ENCODE measurements at places on chromosomes 2 and 18. TPM values are rescaled to one million over a fixed set of nuclear protein-coding genes. Genes with fewer than 3 reads are reported as not detected.

Gene EVA1A
- total RNA-seq: 95.4 TPM

Gene PROM2
- 2.4 TPM for total RNA-seq

Gene APCDD1
- 4.7 TPM for total RNA-seq

Gene SERPINB11
- not detected for total RNA-seq

Gene COL5A2
- total RNA-seq: 175 TPM

Gene LYG1
- 0.49 TPM for total RNA-seq

Gene ARHGEF33
- 0.59 TPM for total RNA-seq

Gene CABLES1
- total RNA-seq: 0.88 TPM

DNA sequence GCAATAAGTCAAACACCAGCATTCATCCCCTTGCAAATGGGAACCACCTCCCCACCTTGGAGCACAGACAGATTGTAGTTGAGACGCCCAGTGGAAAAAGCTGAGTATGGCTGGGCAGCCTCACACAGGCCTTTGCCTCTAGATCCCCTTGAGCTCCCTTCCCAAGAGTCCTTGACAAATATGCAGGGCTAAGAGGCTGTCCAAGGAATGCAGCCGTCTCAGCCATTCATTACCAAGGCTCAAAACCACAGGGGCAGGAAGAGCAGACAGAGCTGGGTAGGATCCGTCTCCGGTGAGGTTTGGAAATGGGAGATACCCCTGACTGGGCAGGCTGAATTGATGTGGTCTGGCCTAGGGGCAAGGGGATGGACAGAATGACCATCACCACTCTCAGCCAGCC lies 557.1 kb downstream of the TNS1 start:
- DNase-seq: no peak

DNA sequence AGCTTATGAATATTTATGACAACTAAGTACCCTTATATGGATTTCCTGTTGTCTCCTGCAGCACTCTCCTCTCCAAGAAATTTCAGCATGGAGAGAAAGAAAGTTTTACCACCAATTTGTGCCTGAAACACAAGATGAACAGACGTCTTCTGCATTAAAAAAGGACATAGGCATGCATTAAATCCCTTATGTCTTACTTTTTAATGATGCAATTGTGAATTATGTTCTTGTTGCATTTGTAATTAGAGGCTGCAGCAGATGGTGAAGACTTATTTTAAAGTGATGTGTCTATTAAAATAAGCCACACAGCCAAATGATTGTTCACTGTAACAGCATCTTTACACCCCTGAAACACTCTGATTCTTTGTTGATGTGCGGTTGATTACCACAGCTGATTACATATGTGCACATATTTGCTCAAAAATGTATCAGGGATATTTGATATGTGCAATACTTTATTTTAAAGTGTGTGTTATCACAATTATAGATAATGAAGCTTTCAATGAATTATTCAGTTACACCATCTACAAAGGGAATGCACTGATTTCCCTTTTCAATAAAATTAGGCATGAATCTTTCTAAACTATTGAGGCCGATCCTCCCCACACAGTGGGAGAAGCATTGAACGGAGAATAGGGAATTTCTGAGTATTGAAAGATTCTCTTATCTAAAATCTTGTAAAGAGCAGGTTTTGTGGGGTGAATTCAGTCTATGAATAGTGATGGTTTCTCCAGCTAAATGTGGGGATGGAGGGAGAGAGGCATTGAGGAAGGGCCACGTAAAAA lies 585.1 kb downstream of the SLC4A3 start:
- no peak for DNase-seq

- DNase-seq: no peak
These were observed 94.8 kb upstream of the SPATS2L start for GRCh38 chr2:200211643-200212042.

DNA sequence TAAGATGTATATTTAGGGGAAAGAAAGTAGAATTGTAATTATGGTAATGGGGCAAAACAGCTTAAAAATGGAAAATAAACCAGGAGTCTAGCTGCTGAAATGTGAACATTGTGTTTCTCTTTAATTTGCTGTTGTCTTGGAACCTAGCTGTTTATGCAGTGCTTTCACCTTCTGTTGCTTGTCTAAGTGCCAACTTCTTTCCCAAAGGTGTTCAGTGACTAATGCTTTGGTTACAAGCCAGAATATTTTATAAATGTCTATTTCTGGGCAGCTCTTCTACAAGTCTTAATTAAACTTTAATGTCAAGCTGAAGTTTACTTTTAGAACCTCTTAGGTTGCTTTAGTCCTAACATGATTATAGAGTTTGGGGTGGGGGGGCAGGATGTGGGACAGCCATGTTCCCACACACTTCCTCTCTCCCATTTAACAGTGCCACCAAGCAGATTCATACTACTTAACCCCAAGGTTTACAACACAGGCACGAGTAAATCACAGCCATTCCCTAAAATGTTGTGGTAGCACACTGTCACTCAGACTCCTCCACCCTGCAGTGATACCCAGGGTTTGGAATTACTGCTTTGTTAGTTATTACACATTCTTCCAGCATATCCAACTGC lies 60.6 kb downstream of the ITGA4 start:
- DNase-seq: no peak

DNA sequence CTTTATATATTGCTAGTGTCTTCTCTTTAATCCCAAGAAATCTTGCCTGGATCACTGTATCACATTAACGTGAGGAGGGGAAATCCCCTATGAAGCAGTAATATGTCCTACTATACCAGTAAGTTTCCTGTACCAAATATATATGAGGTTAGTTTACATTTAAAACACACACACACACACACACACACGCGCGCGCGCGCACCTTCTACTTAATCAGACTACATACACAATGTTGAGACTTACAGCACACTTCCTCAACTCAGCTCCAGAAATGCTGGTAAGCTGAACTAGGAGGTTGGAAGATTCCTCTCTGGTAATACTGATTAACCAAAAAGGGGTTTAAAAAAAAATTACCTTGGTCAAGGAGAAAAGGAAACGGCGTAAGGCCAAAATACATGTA lies 49.3 kb downstream of the USP34 start:
- DNase-seq: no peak

DNA sequence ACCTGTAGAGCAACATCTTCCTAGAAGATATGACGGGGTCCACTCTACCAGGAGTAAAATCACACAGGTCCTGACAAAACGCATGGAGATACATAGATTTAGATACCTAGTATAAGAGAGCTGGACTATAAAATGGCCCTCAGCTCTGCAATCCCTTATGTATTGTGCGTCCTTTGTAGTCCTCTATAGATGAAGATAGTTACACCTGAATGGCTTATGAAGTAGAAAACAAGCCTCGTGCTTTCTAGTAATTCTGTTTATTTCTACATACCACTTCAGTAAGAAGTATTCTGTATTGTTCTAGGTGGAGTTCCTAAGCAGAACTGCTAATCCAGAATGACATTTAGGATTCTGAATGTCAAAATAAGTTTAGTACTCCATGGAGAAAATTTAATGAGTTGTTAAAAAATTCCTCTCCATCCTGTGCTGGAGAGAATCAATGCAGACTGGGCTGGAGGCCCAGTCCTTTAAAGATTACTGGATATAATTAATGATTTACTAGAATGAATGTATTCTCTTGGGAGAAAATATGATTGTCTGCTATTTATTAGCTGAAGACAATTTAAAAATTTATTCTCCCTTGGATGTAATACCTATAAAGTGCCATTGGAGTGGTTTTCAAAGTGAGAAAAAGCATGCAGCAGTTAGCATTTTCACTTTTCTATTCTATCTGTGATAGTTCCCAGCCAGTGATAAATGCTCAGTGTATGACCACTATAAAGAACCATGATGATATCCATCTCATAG lies 147.3 kb upstream of the UNC80 start:
- DNase-seq: no peak

DNA sequence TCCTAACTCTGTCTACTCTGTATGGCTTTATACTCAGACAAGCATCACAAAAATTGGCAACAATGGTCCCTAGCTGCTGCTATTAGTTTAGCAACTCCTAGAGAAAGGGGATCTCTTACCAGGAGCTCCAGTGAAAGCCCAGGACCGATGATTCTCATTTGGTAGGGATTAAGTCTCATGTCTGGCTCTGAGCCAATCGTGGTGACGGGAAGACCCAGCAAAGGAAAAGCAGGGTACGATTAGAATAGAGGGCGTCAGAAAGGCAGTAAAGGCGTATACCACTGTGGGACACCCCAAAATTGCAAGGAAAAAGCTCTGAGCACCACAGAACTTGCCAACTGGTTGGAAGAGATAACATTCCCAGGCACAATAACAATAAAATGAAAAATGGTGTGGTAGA lies 129.5 kb downstream of the MTCL1 start:
- DNase-seq: no peak

GRCh38 chr2:218028562-218029348 lies 26.0 kb upstream of the TNS1 start:
- DNase-seq: no peak

GRCh38 chr18:58161659-58162058 lies 117.6 kb downstream of the NEDD4L start:
- peak; percentile 44 for DNase-seq

Data from RPMI7951 (cell line).